ENCODE measurements at places on chromosomes 12 and 14. TPM values are rescaled to one million over a fixed set of nuclear protein-coding genes. Genes with fewer than 3 reads are reported as not detected.

Gene GLIPR1
- total RNA-seq = 29.8 TPM

Gene IQSEC3
- total RNA-seq = 6.8 TPM

Gene OR4K13
- total RNA-seq = not detected

Gene PCK2
- total RNA-seq = 11.9 TPM

Gene GPR162
- total RNA-seq = 4.5 TPM

Gene NFE2
- total RNA-seq = 7.7 TPM

Gene NRL
- 2.9 TPM for total RNA-seq

Gene GLIPR1L1
- not detected for total RNA-seq

Gene FOXG1
- total RNA-seq = 0.09 TPM

Gene PLD4
- 7.0 TPM for total RNA-seq

DNA sequence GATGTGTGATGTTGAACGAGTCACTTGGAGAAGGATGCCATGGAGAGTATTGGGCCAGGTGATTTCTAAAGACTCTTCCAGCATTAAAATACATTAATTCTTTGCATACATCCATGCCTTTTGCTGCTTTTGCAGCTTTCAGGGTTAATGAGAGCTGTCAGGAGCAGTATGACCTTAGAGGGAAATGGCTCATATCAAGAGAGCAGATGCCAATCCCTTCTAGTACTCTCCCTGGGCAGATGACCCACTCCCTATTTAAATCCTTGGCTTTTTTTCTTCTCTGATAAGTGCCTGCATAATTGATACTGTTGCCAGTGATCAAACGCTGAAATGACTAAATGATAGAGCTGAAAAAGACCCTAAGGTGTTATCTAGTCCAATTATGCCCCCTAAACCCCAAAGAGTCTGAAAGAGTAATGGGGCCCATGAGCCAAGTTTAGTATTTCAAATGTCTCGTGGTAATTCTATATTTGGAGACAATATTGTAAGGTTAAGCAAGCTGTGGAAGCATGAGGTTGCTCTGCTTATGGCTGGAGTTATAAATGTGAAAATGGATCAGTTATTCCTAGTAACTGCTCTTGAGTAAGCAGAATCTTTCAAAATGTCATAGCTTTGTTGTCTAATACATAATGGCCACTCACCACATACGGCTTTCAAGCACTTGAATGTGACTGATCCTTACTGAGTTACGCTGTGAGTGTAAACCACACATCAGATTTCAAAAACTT lies 137.3 kb downstream of the ETV6 start:
- DNase-seq = no peak

DNA sequence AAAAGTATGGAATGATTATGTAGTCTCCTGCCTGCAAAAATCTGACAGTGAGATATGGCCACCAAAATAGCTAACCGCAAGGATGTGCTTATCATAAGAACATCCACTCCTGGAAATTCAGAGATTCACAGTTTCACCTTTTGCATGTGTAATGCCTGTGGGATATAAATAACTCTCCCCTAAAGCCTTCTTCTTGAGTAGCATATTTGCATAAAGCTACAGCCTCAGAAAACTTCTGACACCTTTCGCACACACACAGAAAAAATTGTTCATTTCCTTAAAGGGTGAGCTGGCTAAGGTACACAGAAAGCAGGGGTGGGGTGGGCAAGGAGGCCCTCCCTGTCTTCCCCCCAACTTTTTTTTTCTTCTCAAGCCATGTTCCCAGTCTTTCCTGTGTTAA lies 3.1 kb upstream of the IGF1 start:
- no peak for DNase-seq

DNA sequence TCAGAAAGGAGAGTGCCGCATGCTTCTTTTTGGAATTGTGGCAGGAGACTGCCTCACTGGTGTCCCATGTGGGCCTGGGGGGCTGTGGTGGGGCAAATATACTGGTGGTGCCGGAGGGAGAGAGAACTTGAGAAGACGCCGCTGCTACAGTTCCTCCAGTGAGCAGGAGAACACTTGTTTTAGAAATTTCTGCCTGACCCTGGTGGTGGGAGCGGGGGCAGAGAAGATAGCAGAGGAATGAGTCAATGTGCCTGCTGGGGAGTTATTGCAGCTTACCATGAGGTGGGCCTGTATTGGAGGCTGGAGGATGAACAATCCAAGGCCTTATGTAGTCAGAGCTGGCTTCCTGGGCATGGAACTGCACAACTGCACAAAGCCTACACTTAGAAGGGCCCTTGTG lies 211.8 kb downstream of the SNAPC1 start:
- DNase-seq = no peak

DNA sequence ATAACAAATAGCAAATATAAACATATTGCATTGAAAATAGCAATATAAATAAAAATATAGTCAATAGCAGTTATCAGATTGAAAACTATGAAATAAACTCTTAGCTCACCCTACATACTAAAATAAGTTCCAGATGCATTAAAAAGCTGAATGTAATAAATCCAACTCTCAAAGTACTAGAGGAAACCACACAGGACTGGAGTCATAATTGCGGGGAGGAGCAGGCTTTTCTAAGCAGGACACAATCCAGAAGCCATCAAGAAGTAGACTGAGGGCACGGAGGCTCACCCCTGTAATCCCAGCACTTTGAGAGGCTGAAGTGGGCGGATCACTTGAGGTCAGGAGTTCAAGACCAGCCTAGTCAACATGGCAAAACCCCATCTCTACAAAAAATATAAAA lies 22.2 kb downstream of the GSC start:
- no peak for DNase-seq

- no peak for DNase-seq
Measured at GRCh38 chr14:77808250-77808649, 8.3 kb downstream of the ADCK1 start.

DNA sequence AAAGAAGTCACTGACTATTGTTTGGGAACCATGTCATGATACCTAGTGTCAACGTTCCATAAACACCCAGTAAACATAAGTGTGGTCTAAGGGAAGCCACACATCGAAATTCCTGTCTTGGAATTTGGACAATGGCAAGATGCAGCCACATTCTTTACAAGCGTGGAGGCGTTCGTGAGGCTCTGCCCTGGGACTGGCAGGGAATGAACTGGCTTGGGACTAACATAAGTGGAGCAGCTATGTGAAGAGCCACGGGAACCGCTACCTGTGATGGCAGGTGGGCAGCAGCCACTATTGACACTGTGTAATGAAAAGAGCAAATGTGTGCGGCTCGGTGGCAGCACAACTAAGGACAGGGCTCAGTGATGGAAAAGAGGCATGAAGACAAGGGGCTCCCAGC lies 10.0 kb upstream of the NRIP2 start:
- no peak for DNase-seq

GRCh38 chr14:30240685-30241084 lies 313.0 kb upstream of the PRKD1 start:
- DNase-seq = no peak

DNA sequence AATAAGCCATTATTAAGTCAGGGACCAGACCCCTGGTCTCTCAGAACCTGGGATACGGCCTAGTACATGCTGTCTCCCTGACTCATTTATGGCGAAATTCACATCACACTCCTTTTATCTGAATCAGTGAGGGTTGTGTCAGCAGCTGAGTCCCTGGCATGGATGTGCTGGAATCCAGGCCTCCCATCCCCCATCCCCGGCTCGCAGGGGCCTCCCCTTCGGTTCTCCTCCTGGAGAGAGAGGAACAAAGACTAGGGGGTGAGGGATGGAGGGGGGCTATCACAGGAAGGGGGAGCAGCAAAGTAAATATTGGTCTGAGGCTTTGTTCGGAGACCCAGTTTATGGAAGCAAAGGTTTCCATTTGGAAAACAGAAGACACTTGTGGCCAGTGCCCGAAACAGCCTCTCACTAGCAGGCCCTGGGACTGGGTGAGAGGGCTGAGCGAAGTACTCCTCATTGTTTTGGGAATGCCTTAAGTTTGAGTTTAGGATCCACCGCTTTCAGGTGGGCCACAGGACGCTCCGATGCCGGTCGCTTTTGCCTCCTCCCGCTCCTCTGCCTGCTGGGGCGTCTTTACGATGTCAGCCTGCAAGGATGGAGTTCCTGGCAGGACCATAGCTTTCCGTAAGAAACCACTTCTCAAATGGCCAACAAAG lies 145.0 kb downstream of the PRKCH start:
- no peak for DNase-seq

GRCh38 chr12:89383235-89384049 lies 31.1 kb upstream of the DUSP6 start:
- DNase-seq = no peak

GRCh38 chr12:5499566-5500330 lies 67.8 kb downstream of the NTF3 start:
- no peak for DNase-seq

DNA sequence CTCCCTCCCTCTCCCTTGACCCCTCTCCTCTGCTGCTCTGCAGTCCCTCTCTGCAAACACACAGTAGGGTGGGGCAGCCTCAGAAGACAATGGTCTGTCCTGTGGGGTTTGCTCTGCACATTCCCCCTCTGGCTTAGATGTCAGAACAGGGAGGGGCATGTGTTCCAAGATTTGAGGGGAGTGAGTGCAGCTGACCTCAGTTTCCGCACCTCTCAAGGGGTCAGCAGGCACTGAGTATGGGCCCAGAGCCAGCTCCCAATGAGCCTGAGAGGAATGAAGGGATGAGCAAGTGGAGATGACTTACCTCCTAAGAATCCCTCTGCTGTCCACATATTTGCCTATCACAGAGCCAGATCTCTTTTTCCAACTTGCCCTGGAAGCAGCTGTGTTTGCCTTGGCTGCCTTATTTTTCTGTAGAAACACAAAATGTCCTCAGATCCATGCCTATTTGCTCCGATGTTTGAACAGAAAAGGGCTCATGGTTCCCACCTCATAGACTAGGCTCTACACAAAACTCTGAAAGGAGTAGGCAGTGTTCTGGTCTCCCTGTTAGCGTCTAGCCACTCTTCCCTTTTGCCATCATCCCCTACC lies 111.4 kb downstream of the CRACR2A start:
- peak; percentile 66 for DNase-seq

- no peak for DNase-seq
Measured at GRCh38 chr14:94225460-94226378, 51.6 kb downstream of the PPP4R4 start.

DNA sequence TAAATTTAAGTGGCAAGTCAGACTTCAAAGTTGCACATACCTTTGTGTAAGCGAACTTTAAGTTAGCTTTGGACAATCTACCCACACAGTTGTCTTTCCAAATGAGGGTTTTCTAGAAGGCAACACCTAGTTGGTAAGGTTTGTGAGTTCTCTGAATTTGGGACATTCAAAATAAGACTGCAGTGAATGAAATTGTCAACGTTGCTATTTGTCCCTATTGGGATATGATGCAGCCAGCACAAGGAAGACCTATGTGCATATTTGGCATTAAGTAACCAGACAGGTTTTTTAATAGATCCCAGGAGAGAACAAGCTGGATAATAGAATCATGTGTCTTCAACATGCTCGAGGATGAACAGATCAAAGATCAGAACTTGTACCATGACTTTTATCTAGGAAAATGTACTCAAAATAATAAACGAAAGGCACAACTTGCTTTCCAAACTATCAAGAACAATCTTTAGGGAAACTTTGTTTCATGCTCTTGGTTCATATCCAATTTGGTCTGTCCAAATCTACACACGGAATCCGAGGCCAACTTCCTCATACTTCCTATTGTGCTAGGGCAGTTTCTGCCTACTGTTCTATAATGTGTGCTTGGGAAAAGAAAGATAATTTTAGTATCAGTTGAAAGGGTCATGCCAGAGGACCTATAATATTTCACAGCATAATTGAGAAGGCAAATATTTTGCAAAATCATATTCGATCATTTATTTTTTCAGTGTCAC lies 284.2 kb upstream of the SOX5 start:
- no peak for DNase-seq

DNA sequence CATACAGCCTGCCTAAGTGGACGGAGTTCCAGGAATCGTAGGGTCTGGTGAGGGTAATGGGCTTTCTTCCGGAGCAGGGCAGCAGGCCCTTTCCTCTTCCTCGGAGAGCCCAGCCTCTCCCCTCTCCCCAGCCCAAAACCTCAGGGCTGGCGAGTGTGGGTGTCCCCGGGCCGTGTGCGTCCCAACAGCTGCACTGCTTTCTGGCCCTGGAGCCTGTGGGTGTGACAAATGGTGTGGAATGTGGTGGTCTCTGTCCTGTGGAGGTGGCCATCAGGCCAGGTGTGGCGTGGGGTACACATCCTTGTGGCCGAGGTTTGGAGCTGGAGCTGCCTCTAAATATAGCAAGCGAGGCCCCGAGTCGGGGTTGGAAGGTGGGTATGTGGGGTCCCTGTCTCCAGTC lies 8.5 kb downstream of the ORAI1 start:
- DNase-seq = no peak

- DNase-seq = no peak
Measured at GRCh38 chr12:8482571-8483061, 26.9 kb downstream of the CLEC6A start.

DNA sequence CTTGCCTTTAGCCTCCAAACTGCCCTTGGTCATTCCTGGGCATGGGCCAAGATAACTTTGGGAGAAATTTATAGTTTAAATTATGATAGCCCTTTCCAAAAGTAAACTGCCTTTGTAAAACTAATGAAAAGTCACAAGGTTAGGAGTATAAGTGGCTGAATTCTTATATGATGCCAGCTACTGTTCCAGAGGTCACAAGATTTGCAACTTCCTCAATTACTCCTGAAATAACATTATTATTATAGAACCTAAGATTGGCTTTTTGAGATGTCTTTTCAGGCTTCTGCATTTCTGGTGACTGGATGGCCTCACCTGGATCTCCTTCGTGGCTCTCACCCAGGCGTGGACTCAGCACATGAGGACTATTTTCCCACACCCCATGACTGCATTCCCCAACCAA lies 55.0 kb downstream of the OSBPL8 start:
- no peak for DNase-seq

DNA sequence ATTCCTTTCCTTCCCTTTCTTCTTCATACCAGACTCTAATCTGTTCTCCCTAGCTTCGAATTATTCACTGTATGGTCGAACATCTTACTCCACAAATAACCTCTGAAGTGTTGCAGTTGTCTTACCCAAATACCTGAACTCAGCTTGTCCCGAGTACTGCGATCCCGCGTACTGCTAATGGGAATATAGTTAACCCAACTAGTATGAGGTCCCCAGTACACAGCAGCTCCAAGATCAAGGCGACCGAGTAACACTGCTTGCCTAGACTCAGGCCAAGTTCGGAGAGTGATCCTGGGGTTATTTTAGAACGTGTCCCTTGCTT lies 462 bp upstream of the ETNK1 start:
- DNase-seq = no peak

Measured in sciatic nerve (tissue), 2 donors.